ENCODE measurements at places on chromosomes 16 and 17.
A peak's percentile ranks its signal among the peaks of the same experiment; 100 is the strongest.

GRCh38 chr16:89596957-89597649, 16.3 kb upstream of the DPEP1 start:
- no peak overlapping the region for H3K27ac ChIP-seq
- no peak overlapping the region for H3K4me3 ChIP-seq
- no peaks in the 10 kb centered on the region for H3K27me3 ChIP-seq
- H3K36me3 ChIP-seq = no peaks in the 10 kb centered on the region
- H3K4me1 ChIP-seq = peaks cover 12% of the 10 kb centered on the region

DNA sequence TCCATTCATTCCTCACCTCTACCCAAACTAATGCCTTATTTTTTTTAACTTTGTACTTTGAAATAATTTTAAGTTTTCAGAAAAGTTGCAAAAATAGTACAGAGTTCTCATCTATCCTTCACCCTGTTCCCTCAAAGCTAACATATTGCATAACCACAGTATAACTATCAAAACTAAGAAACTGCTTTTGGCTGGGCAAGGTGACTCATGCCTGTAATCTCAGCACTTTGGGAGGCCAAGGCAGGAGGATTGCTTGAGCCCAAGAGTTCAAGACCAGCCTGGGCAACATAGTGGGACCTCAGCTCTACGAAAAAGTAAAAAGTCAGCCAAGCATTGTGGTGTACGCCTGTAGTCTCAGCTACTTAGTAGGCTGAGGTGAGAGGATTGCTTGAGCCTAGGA, 147.7 kb downstream of the SKAP1 start:
- DNase-seq = no peak
- no peaks in the 10 kb centered on the region for H3K27me3 ChIP-seq
- H3K4me1 ChIP-seq = peaks cover 12% of the 10 kb centered on the region

DNA sequence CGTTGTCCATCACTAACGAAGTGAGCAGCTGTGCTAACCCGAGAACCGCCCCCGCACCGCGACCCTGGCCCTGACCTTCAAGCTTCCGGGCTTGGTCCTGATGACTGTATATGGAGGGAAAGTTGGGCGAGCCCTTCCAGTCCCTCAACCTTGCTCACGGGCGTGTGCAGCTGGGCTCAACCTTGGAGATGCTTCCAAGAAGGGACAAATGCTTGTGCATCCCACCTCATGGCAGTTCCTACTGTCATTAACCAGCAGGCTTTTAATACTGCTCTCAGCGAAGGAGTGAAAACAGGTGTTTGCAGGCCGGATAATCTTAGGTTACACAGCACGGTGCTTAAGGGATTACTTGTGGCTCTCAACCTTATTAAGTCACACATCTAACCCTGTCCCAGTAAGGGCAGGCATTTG, 33.5 kb downstream of the SRL start:
- no peaks in the 10 kb centered on the region for H3K36me3 ChIP-seq
- H3K27ac ChIP-seq = no peak overlapping the region
- DNase-seq = no peak
- H3K27me3 ChIP-seq = no peaks in the 10 kb centered on the region
- no peak overlapping the region for H3K4me3 ChIP-seq

DNA sequence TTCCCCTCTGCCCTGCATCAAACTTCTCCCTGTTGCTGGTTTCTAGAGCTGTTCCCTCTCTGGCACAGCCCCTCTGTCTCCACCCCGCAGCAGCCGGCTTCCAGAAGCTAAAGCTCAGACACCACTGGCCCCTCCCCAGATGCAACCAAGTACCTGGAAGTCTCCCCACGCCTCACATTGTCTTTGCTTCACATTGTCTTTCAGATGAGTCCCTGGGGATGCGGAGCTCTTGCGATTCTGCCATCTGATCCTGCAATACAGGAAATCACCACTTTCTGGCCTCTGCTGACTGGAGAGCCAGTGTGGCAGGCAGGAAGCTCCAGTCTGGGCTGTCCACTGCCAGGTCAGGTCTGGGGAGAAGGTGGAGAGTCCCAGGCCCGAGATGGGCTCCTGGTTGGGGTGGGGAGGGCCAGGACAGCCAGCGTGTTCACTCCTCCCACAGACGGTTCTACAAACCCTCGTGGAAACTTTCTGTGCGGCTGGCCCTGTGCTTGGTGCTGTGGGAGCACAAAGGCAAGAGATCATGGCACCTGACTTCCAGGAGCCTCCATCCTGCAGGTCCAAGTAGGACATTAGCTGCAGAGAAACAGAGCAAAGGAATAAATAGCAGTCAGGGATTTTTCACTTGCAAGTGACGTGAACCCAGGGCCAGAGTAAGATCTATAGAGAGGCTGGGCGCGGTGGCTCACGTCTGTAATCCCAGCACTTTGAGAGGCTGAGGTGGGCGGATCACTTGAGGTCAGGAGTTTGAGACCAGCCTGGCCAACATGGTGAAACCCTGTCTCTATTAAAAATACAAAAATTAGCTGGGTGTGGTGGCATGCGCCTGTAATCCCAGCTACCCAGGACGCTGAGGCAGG, 47.9 kb upstream of the MAP3K14 start:
- no peak for DNase-seq
- H3K4me3 ChIP-seq = no peak overlapping the region
- no peaks in the 10 kb centered on the region for H3K4me1 ChIP-seq
- no peaks in the 10 kb centered on the region for H3K36me3 ChIP-seq
- H3K27me3 ChIP-seq = peaks cover 14% of the 10 kb centered on the region

DNA sequence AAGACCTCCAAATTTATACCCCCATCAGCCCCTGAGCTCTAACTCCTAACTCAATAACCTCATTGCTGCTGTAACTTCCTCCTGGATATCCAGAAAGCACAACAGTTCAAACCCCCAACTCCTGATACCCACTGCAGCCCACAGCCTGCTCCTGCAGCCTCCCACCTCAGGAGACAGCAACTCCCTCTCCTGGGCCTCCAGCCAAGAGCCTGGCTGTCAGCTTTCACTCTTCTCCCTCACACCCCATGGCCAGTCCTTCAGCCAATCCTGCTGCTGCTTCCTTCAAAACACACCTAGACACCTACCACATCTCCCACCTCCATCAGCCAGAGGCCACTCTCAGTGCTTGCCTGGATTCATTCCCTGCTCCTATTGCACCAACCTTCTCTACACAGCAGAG, 5.4 kb downstream of the GINS2 start:
- peaks cover 18% of the 10 kb centered on the region for H3K4me1 ChIP-seq
- no peak overlapping the region for H3K27ac ChIP-seq
- H3K27me3 ChIP-seq = no peaks in the 10 kb centered on the region
- DNase-seq = no peak

DNA sequence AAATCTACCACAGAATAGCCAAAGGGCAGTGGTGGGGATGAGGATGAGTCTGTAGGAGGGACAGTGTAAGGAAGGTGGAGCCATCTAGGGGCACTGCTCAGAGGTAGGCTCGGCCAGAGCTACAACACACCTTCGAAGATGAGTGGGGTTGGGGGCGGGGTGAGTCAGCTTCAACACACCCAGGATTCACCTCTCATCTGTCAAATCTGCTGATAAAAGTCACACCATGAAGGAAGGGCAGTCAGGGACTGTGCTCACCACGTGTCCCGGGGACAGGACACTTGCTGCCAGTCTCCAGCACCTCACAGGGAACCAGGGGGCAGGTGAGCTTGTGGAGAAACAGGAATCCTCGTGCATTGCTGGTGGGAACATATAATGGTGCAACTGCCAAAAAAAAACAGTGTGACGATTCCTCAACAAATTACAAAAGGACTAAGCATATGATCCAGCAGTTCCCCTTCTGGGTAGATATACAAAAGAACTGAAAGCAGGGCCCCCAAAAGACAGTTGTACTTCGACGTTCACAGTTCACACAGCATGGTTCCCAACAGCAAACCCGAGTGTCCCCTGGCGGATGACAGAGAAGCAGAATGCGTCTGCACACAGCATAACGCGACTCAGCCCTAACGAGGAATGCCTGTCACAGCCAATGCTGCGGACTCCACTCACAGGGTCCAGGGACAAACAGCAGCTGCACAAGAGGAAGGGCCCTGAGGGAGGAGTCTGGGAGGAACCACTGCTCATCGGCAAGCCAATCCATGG, 133.1 kb downstream of the ANKRD11 start:
- DNase-seq = peak; percentile 87
- H3K4me3 ChIP-seq = peak overlapping the region; percentile 3
- H3K4me1 ChIP-seq = peaks cover 92% of the 10 kb centered on the region
- peak overlapping the region; percentile 32 for H3K27ac ChIP-seq
- H3K27me3 ChIP-seq = no peaks in the 10 kb centered on the region
- peaks cover 48% of the 10 kb centered on the region for H3K36me3 ChIP-seq

- DNase-seq = no peak
- H3K4me1 ChIP-seq = peaks cover 13% of the 10 kb centered on the region
- no peak overlapping the region for H3K4me3 ChIP-seq
- H3K36me3 ChIP-seq = no peaks in the 10 kb centered on the region
- H3K27me3 ChIP-seq = peaks cover 42% of the 10 kb centered on the region
Measured at GRCh38 chr17:79791735-79792161, 5.1 kb downstream of the CBX8 start.

DNA sequence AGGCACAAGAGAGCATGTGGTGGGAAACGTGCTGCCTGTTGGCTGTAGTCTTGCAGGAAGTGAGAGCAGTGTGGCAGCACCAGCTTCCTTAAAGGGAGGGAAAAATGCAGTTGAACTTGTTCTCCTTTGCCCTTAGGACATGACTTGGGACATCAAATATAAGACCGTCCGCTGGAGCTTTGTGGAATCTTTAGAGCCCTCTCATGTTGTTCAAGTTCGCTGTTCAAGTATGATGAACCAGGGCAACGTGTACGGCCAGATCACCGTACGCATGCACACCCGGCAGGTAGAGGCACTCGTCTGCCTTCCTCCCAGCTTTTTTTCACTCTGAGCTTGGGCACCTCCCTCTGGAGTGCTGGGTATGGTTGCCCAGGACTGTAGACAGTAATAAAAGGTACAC, 23.3 kb downstream of the GPR179 start:
- peaks cover 36% of the 10 kb centered on the region for H3K36me3 ChIP-seq
- DNase-seq = no peak
- peaks cover 6% of the 10 kb centered on the region for H3K4me1 ChIP-seq

DNA sequence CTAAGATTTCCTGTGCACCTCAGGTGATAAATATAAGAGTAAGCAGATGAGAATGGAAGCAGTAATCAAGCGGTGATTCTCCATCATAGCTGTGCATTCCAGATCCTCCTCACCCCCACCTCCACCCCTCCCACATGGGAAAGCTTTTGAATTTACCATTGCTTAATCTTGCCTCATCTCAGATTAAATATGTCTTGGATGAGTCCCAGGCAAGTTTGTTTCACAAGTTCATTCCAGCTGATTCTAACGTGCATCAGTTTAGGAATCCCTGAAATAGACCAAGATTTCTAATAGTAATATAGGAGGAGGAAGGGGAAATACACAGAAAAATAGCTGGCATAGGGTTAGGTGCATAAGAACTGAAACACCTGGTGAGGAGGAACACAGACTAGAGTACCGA, 396.2 kb upstream of the KIF2B start:
- H3K4me3 ChIP-seq = no peak overlapping the region
- no peaks in the 10 kb centered on the region for H3K36me3 ChIP-seq
- H3K27ac ChIP-seq = no peak overlapping the region
- H3K27me3 ChIP-seq = no peaks in the 10 kb centered on the region
- no peak for DNase-seq

DNA sequence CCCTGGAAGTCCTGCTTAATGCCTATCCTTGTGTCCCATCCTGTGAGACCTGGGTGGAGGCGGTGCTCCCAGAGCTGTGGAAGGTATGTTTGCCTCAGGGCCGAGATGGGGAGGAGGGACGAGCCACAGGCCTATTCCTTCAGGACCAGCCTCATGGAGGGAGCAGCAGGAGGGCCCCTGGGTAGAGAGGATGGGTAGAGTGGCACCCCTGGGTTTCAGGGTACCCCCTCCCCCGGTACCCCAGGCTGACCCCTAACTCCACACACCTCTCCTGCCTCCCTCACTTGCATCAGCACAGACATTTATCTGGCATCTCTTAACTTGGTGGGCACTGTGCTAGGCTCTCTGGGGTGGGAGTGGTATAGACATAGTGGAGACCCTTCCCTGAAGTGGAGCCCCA, 7.1 kb downstream of the ASB16 start:
- no peak overlapping the region for H3K4me3 ChIP-seq
- H3K36me3 ChIP-seq = peaks cover 15% of the 10 kb centered on the region
- no peaks in the 10 kb centered on the region for H3K27me3 ChIP-seq

All from activated CD4-positive, alpha-beta T cell treated with anti-CD3 and anti-CD28 coated beads for 36 hours (primary cell).